NCI-H187 treated with DMSO at 0.1 percent for 48 hours (cell line): ENCODE measurements at places on chromosomes 5 and 9.
A peak's percentile ranks its signal among the peaks of the same experiment; 100 is the strongest.

GRCh38 chr9:70580606-70581195 lies 166.2 kb upstream of the KLF9 start:
- DNase-seq: no peak

DNA sequence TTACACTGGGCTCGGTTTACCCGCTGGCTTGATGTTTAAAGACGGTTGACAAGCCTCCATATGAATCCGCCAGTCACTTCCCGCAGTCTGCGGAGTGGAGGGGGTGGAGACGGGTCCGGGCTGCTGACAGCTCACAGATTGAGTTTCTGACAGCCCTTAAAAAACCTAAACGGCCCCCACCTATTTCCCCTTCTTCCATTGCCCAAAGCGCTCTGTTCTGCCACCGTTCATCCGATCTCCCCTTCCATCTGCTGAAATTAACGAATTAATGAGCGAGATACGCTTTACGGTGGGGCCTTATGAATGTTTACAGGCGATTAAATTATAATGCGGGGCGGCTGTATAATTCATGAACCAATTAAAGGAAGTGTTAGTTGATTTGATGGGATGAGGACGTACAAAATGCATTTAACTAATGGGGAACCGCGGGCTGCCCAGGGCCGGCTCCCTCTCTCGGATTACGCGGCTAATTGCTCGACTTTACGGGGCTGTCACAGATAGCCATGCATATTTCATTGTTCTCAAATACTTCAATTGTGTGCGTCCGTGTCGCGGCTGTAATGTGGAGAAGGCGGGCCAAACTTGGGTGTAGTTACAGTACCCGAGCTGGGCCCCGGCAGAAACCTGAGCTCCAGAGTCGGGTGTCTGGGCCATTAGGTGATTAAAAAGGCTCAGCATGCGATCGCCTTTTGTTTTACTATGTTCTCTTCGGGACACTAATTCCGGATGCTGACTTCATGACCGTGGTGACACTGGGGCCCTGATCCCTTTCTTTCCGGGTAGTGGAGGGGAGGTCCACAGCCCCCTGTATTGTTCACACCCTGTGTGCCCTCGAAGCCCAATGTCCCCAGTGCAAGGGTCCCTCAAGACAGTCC lies 74.9 kb downstream of the GTF3C4 start:
- DNase-seq: no peak

- DNase-seq: no peak
These were observed 93.9 kb downstream of the GPBP1 start for GRCh38 chr5:57267805-57268204.

- peak; percentile 61 for DNase-seq
These were observed at the start of gene NDUFS4 for GRCh38 chr5:53560506-53561191. Gene NDUFS4, plus strand, starts transcription at chr5:53560639. Its CDS starts 24 bp downstream, at chr5:53560663.

GRCh38 chr5:119397518-119398380 lies 41.9 kb downstream of the TNFAIP8 start:
- DNase-seq: no peak

DNA sequence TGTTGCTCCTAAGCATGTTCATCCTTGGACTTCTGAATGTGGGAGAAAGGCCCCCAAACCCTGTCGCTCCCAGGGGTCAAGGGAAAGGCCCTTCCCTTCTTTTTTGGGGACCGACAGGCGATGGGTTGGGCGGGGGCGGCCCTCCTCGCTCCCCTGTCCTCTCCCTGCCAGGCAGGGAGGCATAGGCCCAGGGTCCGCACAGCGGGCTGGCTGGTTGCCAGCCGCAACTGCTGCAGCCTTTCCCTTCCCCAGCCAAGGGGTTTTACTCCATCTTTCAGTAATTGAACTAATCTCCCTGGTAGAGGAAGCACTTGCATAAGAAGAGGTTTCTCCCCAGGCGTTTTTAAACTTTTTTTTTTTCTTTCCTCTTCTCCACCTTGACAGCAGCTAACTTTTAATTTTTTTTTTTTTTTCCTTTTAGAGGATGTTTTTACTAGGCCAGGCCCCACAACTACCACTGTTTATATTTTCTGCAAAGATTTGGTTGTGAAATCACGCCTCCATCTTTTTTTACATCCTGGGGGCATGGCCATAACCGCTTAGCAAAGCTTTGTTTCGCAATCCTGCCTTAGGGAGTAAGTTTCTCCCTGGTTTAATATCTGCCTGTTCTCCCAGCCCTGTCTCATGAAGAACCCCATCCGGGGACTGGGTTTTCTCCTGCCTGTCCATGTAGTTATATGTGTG lies 216.9 kb upstream of the ZNF608 start:
- DNase-seq: no peak

DNA sequence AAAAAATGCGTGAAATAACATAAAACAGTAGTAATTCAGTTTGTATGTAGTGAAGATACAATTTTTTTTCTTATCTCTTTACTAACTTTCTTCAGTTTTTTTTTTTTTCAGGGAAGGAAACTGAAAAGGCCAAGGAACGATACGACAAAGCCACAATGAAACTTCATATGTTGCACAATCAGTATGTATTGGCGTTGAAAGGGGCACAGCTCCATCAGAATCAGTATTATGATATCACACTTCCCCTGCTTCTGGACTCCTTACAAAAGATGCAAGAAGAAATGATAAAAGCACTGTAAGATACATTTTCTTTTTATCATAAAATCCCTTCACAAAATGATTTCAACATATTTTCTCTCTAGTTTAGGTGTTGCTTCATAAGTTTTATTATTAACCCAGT lies 120.0 kb downstream of the FER start:
- no peak for DNase-seq

GRCh38 chr5:88399561-88399960 lies 130.9 kb upstream of the TMEM161B start:
- DNase-seq: no peak

GRCh38 chr5:158297002-158297527 lies 438.1 kb upstream of the CLINT1 start:
- DNase-seq: no peak

- DNase-seq: no peak
These were observed 872.9 kb downstream of the TAF11L14 start for GRCh38 chr5:18507114-18507513.

- DNase-seq: no peak
These were observed 81.7 kb downstream of the ADAMTS19 start for GRCh38 chr5:129541648-129542251.
